Natural killer cell (primary cell): ENCODE measurements at places on chromosomes 1 and 21. TPM values are rescaled to one million over a fixed set of nuclear protein-coding genes. Genes with fewer than 3 reads are reported as not detected.

DNA sequence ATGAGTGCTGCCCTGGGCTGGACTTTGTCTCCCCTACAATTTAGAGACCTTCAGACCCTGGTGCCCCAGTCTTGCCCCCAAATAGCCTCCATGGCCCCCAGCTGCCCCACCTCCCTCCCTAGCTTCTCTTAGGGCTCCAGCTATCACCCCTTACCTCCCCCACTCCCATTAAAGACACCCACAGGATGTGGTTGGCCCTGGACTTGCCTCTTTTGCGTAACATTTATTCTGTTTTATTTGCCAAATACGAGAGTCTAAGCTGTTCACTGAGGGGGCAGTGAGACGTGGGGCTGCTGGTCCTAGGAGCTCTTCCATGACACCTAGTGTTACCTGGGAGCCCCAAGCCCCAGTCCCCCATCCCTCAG lies 4.5 kb downstream of the ZC3H12A start:
- DNase-seq = peak; percentile 61
- peaks cover 77% of the 10 kb centered on the region for H3K4me1 ChIP-seq
- H3K4me3 ChIP-seq = peak overlapping the region; percentile 93
- no peaks in the 10 kb centered on the region for H3K27me3 ChIP-seq

GRCh38 chr1:91334856-91335255 lies 69.8 kb downstream of the HFM1 start:
- no peaks in the 10 kb centered on the region for H3K4me1 ChIP-seq
- H3K27ac ChIP-seq = no peak overlapping the region
- no peaks in the 10 kb centered on the region for H3K36me3 ChIP-seq

GRCh38 chr1:115184260-115184950 lies 95.1 kb upstream of the TSPAN2 start:
- no peak overlapping the region for H3K4me3 ChIP-seq
- no peaks in the 10 kb centered on the region for H3K36me3 ChIP-seq
- no peak overlapping the region for H3K27ac ChIP-seq
- no peaks in the 10 kb centered on the region for H3K4me1 ChIP-seq
- DNase-seq = no peak

GRCh38 chr1:84928979-84929378 lies 36.0 kb upstream of the LPAR3 start:
- no peak overlapping the region for H3K4me3 ChIP-seq
- no peaks in the 10 kb centered on the region for H3K27me3 ChIP-seq
- no peaks in the 10 kb centered on the region for H3K36me3 ChIP-seq
- DNase-seq = no peak
- no peaks in the 10 kb centered on the region for H3K4me1 ChIP-seq

The TMEM51 gene
- total RNA-seq = not detected

GRCh38 chr1:157671895-157672294 lies 28.7 kb downstream of the FCRL3 start:
- no peaks in the 10 kb centered on the region for H3K27me3 ChIP-seq
- peaks cover 4% of the 10 kb centered on the region for H3K4me1 ChIP-seq
- peaks cover 2% of the 10 kb centered on the region for H3K36me3 ChIP-seq
- no peak for DNase-seq
- H3K4me3 ChIP-seq = no peak overlapping the region

- no peaks in the 10 kb centered on the region for H3K36me3 ChIP-seq
- no peak for DNase-seq
- H3K4me1 ChIP-seq = no peaks in the 10 kb centered on the region
- H3K4me3 ChIP-seq = no peak overlapping the region
- no peak overlapping the region for H3K27ac ChIP-seq
These were observed 191.7 kb upstream of the CAMK1G start for GRCh38 chr1:209391792-209392191.

DNA sequence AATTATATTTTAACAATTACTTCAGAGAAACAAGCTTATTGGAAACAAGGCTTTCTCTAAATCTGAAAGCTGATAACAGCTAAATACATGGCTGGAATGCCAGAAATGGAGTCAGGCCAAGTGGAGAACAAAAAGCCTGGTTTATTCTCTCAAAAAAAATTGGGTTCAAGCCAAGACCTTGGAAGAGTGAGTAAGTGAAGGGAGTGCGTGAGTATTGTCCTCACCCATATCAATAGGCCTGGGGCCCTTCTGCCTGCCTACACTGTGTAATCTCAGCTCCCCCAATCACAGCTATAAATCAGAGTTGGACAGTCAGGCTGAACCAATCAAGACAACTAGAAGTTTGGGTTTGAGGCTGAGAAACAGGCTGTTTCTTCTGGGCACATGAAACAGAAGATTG lies 7.4 kb downstream of the KYAT3 start:
- no peak overlapping the region for H3K4me3 ChIP-seq
- DNase-seq = no peak
- H3K4me1 ChIP-seq = peaks cover 8% of the 10 kb centered on the region
- no peak overlapping the region for H3K27ac ChIP-seq

GRCh38 chr21:29669416-29669815 lies 270.4 kb downstream of the GRIK1 start:
- no peak overlapping the region for H3K4me3 ChIP-seq
- no peak overlapping the region for H3K27ac ChIP-seq
- H3K4me1 ChIP-seq = no peaks in the 10 kb centered on the region
- no peaks in the 10 kb centered on the region for H3K27me3 ChIP-seq
- H3K36me3 ChIP-seq = no peaks in the 10 kb centered on the region
- DNase-seq = no peak

- no peak overlapping the region for H3K27ac ChIP-seq
- H3K27me3 ChIP-seq = no peaks in the 10 kb centered on the region
- no peak overlapping the region for H3K4me3 ChIP-seq
- H3K36me3 ChIP-seq = no peaks in the 10 kb centered on the region
These were observed 1512.5 kb upstream of the B3GALT2 start for GRCh38 chr1:194698908-194699318.

GRCh38 chr1:55275941-55276341 lies 60.8 kb upstream of the USP24 start:
- no peak overlapping the region for H3K27ac ChIP-seq
- H3K4me3 ChIP-seq = no peak overlapping the region
- no peaks in the 10 kb centered on the region for H3K27me3 ChIP-seq
- peaks cover 5% of the 10 kb centered on the region for H3K4me1 ChIP-seq
- H3K36me3 ChIP-seq = no peaks in the 10 kb centered on the region

- no peaks in the 10 kb centered on the region for H3K36me3 ChIP-seq
- DNase-seq = no peak
- H3K4me1 ChIP-seq = peaks cover 12% of the 10 kb centered on the region
- H3K4me3 ChIP-seq = no peak overlapping the region
These were observed 18.6 kb upstream of the HSPG2 start for GRCh38 chr1:21955501-21956281.

DNA sequence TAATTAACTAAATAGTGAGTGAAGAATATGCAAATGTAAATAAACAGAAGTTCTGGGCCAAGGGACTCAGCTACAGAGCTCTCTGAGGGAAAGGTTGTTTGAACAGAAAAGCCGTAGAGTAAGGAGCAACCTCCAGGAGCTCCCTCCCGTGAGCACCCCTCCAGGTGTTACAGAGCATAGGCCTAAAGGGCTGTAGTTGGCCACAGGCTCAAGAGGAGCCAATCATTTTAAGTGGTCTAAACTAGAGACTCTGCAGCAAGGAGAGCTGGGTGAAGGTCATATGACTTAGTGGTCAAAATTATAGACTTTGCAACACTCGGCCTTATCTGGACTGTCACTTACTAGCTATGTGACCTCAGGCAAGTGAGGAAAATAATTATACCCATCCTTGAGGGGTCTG lies 19.1 kb upstream of the RXRG start:
- H3K27ac ChIP-seq = no peak overlapping the region
- no peak for DNase-seq
- H3K4me3 ChIP-seq = no peak overlapping the region
- H3K27me3 ChIP-seq = peaks cover 3% of the 10 kb centered on the region

The AMY1C gene
- not detected for total RNA-seq

The ESPN gene
- total RNA-seq = 2.0 TPM

DNA sequence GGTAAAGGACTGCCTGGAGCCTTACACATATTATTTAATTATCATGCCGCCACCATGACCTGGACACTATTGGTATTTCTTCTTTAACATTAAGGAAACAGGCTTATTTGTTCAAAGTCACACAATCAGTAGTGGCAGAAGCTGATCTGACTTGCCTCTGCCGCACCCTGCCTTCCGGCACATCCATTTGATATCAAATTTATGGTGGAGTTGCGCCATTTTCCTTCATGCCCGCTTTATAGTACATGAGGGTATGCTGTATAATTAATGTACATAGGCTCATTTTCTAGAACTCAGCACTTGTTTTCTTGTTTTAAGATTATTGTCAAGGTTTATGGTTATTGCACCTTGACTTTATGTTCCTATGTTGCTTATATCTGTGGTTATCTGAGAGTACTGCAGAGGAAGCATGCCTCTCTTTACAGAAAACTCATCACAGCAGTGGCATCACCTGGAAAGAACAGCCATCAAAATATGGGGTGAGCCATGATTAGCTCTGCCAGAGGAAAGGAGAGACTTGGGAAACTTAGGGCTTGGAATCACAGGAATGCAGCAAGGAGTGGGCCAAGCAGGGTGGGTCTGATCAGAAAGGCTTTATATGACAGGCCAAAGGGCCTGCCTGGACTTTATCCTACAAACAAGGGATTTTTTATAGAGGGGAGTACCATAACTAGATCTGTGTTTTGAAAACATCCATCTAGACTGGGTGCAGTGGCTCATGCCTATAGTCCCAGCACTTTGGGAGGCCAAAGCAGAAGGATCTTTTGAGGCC lies 72.2 kb upstream of the GJB5 start:
- no peak for DNase-seq
- H3K27ac ChIP-seq = no peak overlapping the region
- H3K4me3 ChIP-seq = no peak overlapping the region
- H3K27me3 ChIP-seq = no peaks in the 10 kb centered on the region

DNA sequence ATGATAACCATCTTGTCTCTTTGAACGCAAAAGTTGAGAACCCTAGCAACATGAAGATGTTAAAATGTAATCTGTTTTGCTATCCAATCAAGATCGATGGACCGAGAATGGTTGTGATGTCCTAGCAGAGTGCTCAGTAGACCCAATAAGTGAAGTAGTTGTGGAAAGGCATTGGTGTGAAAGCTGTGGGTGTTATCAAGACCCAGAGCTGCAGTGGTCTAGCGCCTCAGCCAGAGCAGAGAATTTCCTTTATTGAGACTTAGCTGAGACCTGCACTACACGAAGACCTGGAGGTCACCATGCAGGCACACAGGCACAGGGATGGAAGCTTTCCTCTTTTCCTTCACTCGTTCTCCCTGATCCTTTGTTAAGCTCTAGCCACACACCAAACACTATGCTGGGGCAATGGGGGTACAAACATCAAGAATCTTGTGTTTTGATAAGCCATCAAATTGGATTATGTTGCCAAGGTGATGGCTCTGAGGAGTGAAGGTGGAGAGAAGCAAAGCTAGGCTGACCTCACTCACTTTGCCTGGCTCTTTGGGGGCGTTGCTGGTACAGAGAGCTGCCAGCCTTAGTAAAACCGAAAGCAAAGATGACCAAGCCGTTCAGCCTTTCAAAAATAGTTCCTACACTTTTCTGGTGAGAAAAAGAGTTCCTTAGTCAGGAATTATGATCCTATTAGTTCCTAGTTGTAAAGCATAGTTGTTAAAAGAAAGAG lies 24.1 kb downstream of the METTL13 start:
- H3K27me3 ChIP-seq = no peaks in the 10 kb centered on the region
- peak; percentile 15 for DNase-seq
- no peaks in the 10 kb centered on the region for H3K36me3 ChIP-seq
- peak overlapping the region; percentile 64 for H3K27ac ChIP-seq
- peak overlapping the region; percentile 0 for H3K4me3 ChIP-seq
- peaks cover 13% of the 10 kb centered on the region for H3K4me1 ChIP-seq

- H3K4me3 ChIP-seq = no peak overlapping the region
- no peaks in the 10 kb centered on the region for H3K27me3 ChIP-seq
- no peak overlapping the region for H3K27ac ChIP-seq
- no peaks in the 10 kb centered on the region for H3K36me3 ChIP-seq
These were observed 41.0 kb downstream of the KCNH1 start for GRCh38 chr1:211092955-211093354.

The CHRNB2 gene
- total RNA-seq = not detected

DNA sequence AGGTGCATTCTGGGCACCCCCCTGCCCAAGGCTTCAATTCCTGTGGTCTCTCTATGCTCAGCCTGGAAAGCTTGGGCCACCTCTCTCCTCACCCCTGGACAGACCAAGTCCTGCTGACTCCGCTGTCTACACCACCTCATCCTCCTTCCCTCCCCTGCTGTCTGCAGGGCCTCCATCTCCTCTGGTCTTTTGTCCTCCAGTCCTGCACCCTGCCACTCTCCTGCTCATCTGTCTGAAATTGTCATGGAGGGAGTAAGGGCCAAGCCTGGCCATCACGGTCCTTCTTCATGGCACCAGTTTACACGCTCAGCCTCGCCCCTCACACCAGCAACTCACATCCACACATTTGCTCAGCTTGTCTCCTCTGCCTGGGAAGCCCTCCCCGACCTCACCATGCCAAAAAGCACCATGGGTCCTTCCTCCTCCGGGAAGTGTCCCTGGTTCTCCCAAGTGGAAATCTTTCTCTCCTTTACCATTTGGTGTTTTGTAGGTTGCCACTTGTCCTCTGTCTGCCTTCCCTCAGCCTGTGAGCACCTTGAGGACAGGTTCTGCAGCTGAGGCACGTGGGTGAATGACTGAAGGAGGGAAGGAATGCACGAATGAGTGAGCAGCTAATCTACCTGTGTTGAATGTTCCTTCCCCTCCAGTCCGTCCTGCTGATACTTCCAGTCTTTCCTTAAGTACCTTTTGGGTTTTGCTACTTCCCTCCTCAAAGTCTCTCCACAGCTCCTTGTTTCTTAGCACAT lies 2.1 kb upstream of the SLC2A1 start:
- no peak overlapping the region for H3K27ac ChIP-seq
- DNase-seq = no peak

DNA sequence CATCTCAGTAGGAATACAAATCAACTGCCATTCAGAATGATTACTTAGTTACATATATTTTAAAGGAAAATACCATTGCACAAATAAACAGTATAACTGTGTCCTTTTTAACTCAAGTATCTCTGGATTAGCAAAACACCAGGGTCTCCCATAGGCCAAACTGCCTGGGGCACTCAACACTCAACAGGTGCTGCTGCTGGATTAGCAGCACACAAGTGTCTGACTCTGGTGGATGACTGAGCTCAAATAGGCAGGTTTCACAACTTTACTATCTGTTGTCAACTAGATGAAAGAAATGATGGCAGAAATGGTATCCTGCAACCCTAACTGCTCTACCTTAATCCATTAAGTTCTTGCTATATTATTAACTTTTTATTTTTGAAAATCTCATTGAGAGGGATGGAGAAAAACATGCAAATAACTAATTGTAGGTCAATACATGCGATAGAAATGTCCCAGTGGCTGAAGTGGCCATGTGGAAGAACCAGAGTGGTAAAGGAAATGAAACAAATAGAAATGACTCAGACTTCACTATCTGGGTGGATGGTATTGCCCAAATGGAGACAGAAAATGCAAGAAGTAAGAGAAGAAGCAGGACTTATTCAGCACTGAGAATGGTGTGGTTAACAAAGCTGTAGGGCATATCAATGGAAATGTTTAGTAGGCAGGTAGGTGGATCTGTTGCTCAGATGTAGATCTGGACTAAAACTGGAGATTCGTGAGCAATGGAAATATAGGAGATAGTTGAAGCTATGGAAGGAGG lies 90.8 kb upstream of the CCDC190 start:
- no peaks in the 10 kb centered on the region for H3K27me3 ChIP-seq
- no peaks in the 10 kb centered on the region for H3K4me1 ChIP-seq
- no peaks in the 10 kb centered on the region for H3K36me3 ChIP-seq
- no peak overlapping the region for H3K27ac ChIP-seq
- no peak overlapping the region for H3K4me3 ChIP-seq

The RNASEL gene
- 5.8 TPM for total RNA-seq

The KLHDC7A gene
- total RNA-seq = 0.43 TPM

The TFF3 gene
- total RNA-seq = not detected

GRCh38 chr21:42370894-42371654 lies 4.7 kb upstream of the TFF1 start:
- no peaks in the 10 kb centered on the region for H3K4me1 ChIP-seq
- H3K4me3 ChIP-seq = no peak overlapping the region
- H3K27me3 ChIP-seq = no peaks in the 10 kb centered on the region
- H3K27ac ChIP-seq = no peak overlapping the region
- no peaks in the 10 kb centered on the region for H3K36me3 ChIP-seq

The NTNG1 gene
- total RNA-seq = not detected
